ENCODE measurements at places on chromosomes 4 and X.

DNA sequence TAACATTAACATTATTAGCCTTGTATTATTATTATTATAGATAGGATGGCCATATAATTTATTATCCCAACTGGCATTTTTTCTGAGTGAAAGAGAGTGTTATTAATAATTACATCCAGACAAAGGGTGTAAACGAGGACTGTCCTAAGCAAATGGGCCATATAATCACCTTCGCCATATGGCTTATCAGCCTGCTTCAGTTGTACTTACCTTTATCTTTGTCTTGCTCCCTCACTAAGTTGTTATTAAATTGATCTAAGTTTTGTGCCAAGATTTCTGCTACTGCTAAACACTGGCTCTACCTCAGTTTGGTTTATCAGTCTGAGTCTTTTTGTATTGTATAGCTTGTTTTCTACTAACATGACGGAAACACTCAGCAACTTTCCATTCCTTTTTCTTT is 76.9 kb downstream of the STIM2 start:
- no peak for DNase-seq

DNA sequence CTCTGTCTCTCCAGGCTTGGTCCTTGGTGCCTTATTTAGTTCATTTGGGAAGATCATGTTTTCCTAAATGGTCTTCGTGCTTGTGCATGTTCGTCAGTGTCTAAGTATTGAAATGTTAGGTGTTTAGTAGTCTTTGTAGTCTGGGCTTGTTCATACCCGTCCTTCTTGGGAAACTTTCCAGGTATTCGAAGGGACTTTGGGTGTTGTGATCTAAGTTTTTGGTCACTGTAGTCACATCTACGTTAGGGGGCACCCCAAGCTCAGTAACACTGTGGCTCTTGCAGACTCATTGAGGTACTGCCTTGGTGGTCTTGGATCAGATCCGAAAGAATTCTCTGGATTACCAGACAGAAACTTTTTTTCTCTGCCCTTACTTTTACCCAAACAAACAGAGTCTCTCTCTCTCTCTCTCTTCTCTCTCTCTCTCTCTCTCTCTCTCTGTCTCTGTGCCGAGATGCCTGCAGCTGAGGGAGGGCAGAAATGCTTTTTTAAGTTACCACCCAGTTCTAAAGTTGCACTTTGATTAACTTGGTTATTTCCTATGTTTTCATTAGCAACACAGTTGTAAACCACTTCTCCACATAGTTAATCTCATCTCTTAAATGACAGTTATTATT is 67.6 kb upstream of the SLC7A3 start:
- DNase-seq, result peak; percentile 34

- DNase-seq, result no peak
Observed at GRCh38 chrX:155127465-155127864, 56.2 kb downstream of the BRCC3 start.

GRCh38 chrX:99654188-99654587 is 755.9 kb downstream of the PCDH19 start:
- no peak for DNase-seq

DNA sequence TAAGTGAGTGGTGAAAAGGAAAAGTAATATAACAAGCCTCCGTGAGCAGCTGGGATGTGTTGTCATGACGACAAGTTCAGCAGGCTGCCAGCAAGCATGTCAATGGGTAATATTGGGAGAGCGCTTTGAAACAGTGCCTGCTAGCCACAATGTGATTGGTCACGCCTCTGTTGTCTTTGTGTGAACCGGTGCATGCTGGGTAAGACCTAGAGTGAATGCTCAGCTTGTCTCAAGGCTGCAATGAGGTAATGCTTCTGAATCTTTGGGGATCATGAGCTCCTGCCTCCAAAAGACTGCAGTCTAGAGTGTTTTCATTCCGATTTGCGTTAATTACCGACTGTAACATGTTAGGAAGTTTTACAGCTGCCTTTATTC is 54.9 kb downstream of the STOX2 start:
- peak; percentile 96 for DNase-seq

GRCh38 chrX:12770440-12770839 is 20.8 kb upstream of the PRPS2 start:
- DNase-seq, result no peak

All from putamen (tissue), 1 donor.